ENCODE measurements at places on chromosomes 5 and 9. TPM values are rescaled to one million over a fixed set of nuclear protein-coding genes. Genes with fewer than 3 reads are reported as not detected.

GRCh38 chr9:137045294-137046087 is 486 bp downstream of the NPDC1 start:
- DNase-seq = no peak

- no peak for DNase-seq
These were observed 89.6 kb downstream of the EFNA5 start for GRCh38 chr5:107580889-107581820.

- no peak for DNase-seq
These were observed 418.2 kb downstream of the GABRG2 start for GRCh38 chr5:162485666-162486292.

DNA sequence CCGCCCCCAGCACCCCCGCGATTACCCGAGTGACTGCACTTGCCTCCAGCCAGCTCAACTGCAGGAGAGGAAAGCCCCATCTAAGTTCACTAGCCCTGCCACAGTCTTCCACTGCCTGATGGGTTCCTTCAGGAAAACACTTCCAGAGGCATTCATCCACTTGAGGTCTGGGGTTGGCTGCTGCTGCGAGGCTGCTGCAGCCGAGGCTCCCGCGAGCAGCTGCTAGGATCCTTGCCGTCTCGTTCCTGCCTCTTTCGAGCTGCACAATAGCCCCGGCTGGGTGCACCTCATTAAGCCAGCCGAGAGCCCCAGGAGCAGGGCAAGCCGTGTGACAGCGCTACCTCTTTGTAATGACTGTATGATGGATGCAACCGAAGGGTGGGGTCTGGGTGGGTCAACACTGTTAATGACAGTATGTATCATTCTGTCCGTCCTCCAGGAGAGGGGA is 24.2 kb upstream of the ELAVL2 start:
- DNase-seq = no peak

DNA sequence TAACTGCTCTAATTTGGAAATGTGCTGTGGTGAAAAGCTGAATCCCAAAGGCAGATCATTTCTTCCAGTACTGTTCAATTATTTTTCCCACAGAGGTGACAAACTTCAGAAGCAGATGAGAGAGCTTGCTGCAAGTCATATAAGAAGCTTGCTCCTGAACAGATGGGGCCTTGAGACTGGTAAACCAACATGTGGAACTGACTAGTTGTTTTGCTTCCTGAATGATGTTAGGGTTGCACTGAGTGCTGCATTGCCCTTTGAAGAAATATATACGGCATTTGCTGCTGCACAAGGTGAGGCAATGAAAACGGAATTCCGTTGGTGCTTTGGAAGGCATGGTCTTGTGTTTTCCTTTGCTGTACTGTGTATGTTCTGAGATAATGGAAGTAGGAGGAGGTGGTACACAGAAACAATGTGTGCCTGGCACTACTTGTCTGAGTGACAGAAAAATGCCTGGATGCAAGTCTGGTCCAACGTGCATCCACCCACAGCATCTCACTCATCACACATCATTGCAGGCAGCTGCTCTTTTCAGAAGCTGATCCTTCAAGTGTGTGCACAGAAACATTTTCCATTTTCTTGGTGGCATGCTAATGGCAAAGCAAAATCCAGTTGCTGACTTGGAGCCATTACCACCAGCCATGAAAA is 76.9 kb downstream of the ANKH start:
- no peak for DNase-seq

GRCh38 chr9:101625876-101626275 is 31.1 kb upstream of the PPP3R2 start:
- DNase-seq = no peak

DNA sequence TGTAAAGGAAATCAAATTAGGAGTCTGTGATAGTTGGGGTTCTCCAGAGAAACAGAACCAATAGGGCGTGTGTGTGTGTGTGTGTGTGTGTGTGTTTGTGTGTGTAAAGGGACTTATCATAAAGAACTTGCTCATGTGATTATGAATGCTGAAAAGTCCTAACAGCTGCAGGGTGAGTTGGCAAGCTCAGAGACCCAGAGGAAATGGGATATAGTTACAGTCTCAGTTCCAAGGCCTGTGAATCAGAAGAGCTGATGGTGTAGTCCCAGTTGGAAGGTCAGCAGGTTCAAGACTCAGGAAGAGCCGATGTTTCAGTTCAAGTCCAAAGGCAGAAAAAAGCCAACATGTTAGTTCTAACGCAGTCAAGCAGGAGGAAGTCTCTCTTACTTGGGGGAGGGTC is 214.2 kb downstream of the ELAVL2 start:
- DNase-seq = no peak

- no peak for DNase-seq
These were observed 5.2 kb upstream of the GRK6 start for GRCh38 chr5:177421062-177421798.

GRCh38 chr5:34042321-34042720 is 692 bp downstream of the C1QTNF3 start:
- DNase-seq = peak; percentile 51

The LHFPL2 gene
- polyA plus RNA-seq = 47.5 TPM

GRCh38 chr5:136028090-136028489 is 698 bp upstream of the TGFBI start:
- DNase-seq = no peak

- no peak for DNase-seq
These were observed 36.6 kb upstream of the CDH12 start for GRCh38 chr5:22889720-22890119.

GRCh38 chr5:172501708-172502320 is 47.5 kb upstream of the SH3PXD2B start:
- DNase-seq = no peak

The GMCL2 gene
- polyA plus RNA-seq = not detected

GRCh38 chr5:133930061-133930812 is 38.2 kb downstream of the C5orf15 start:
- DNase-seq = no peak

The TMEM174 gene
- polyA plus RNA-seq = 22.0 TPM

The NRG2 gene
- 1.6 TPM for polyA plus RNA-seq

GRCh38 chr9:131608493-131609037 is 63.2 kb downstream of the PRRT1B start:
- peak; percentile 31 for DNase-seq

The CEL gene
- polyA plus RNA-seq = 4.7 TPM

DNA sequence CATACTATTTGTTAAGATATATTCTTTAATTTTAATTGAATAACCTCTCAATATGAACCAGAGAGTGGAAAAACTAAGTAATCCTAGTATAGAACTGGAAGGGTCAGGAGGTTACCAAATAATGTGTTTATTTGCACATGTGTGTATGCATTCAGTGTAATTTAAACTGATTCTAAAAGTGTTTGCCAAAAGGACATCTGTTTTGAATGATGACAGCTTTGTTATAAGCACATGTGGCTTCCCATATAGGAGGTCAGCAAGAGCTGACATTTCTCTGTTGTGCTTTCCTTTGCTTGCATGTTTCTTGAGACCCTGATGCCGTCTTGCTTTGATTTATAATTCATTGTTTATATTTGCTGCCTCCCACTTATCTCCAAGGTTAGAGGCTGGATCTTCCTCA is 383.4 kb downstream of the BRINP1 start:
- DNase-seq = no peak

GRCh38 chr9:86822006-86822801 is 125.1 kb downstream of the GAS1 start:
- no peak for DNase-seq

GRCh38 chr9:123343443-123344191 is 12.4 kb upstream of the CRB2 start:
- no peak for DNase-seq

DNA sequence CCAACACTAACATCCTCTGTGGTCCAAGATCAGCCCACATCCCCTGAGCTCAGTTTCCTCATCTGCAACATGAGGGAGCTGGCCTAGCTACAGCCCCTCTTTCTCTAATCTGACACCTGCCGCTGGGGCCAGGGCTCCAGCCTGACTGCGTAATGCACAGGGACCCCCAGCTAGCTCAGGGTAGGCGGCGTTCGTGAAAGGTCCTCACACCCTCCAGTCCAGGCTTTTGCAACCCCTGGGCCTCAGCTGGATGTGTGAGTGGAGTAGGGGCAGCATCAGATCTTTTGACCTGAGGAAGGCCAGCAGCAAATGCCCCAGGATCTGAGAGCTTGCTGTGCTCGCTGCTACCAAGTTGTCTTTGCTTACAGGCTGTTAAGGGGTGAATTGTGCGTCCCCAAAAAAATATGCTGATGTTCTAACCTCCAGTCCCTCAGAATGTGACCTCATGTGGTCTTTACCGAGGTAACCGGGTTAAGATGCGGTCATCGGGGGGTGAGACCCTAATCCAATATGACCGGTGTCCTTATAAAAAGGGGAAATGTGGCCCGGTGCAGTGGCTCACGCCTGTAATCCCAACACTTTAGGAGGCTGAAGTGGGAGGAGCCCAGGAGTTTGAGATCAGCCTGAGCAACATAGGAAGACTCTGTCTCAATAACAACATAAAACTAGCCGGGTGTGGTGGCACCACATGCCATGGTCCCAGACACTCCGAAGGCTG is 47.8 kb downstream of the PLPP7 start:
- DNase-seq = no peak

GRCh38 chr9:116319480-116319879 is 165.9 kb downstream of the PAPPA start:
- DNase-seq = no peak

DNA sequence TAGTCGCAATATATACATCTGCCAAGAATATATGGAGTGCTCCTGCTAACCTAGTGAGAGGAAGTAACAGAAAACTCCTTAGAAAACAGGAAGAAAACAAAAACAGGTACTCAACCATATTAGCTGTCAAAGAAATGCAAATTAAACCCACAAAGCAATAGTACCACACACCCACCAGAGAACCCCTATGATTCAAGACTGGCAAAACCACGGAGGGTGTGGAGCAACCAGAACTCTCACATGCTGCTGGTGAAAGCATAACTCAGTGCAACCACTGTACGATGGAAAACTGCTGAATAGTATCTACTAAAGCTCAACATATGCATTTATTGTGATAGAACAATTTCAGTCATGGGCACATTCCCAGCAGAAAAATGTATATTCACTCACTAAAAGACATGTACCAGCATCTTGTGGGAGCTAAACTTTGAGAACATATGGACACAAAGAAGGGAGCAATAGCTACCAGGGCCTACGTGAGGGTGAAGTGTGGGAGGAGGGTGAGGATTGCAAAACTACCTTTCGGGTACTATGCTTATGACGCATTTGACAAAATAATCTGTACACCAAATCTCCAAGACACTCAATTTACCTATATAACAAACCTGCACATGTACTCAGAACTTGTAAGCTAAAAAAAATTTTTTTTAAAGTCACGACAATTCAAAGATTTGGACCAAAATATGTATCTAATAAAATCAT is 34.0 kb downstream of the PTPN3 start:
- no peak for DNase-seq

DNA sequence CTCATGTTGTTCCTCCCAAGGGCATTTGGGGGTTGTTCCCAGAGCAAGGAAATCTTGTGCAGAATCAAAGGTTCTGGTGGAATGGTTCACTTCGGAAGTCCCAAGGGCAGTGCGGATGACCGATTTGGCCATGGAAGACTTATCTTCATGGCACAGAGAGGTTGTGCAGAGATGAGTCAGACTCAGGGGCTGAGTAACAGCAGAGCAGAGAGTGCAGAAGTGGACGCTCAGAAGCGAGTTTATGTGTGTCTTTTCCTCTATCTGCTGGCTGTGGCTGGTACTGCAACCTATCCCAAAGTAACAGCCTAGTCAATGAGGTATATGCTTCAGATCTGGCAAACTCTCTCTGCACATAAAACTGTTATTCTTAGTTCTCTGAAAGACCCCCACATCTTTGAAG is 118.1 kb downstream of the DPYSL3 start:
- DNase-seq = no peak

DNA sequence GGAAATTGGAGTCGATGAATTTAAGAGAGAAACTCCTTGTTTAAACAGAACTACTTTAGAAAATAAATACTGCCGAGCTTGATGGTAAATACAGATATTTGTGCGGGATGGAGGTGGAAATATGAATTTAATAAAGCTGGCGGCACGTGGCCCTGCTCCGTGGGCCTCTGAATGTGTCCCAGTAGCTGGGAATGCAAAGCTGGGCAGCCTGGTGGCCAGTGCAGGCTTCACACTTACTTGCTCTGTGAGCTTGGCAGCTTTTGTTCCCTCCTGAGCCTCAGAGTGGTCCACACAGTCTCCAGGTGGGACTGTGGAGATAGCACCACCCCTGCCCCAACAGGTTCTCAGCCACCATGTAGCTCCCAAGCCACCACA is 45.9 kb downstream of the BARX1 start:
- no peak for DNase-seq

- no peak for DNase-seq
These were observed 124.9 kb upstream of the C6 start for GRCh38 chr5:41338136-41338675.

The GFI1B gene
- polyA plus RNA-seq = 2.1 TPM

The ZMAT2 gene
- polyA plus RNA-seq = 117 TPM
